ENCODE measurements at places on chromosomes 5 and 9.

DNA sequence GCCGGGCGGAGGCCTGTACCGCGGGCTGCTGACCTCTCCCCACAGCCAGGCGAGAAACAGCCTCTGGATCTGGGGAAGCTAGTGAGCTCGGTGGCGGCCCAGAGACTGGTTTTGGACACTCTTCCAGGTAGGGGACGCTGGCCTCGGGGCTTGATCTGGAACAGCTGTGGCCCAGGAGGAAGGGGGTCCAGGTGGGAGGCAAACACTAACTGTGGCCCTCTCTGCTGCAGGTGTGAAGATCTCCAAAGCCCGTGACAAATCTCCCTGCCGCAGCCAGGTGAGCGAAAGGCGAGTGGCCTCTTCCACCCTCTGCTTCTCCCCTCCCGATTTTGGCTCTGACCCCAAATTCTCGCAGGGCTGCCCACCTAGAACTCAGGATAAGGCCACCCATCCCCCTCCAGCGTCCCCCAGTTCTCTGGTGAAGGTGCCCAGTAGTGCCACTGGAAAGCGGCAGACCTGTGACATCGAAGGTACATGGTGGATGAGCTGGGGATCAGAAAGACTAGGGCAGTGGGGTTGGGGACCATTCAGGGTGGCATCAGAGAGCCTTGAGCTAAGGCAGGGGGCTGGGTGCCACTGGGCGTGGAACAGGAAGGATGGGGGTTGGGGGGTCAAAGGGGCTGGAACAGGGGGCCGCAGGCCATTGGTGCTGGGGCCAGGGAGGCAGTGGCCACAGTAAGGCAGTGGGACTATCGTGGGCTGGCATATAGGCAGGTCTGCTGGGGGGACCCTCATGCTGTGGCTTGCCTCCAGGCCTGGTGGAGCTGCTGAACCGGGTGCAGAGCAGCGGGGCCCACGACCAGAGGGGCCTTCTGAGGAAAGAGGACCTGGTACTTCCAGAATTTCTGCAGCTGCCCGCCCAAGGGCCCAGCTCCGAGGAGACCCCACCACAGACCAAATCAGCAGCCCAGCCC is 12.9 kb upstream of the SLC34A1 start:
- no peak for DNase-seq

- no peak for DNase-seq
Measured at GRCh38 chr5:146799671-146800070, 78.9 kb downstream of the PPP2R2B start.

- DNase-seq: no peak
Measured at GRCh38 chr9:112048924-112049691, 126.0 kb downstream of the SUSD1 start.

- DNase-seq: no peak
Measured at GRCh38 chr9:78030296-78030552, 1.4 kb downstream of the GNAQ start.

GRCh38 chr5:62942384-62942783 is 363.8 kb downstream of the LRRC70 start:
- no peak for DNase-seq

DNA sequence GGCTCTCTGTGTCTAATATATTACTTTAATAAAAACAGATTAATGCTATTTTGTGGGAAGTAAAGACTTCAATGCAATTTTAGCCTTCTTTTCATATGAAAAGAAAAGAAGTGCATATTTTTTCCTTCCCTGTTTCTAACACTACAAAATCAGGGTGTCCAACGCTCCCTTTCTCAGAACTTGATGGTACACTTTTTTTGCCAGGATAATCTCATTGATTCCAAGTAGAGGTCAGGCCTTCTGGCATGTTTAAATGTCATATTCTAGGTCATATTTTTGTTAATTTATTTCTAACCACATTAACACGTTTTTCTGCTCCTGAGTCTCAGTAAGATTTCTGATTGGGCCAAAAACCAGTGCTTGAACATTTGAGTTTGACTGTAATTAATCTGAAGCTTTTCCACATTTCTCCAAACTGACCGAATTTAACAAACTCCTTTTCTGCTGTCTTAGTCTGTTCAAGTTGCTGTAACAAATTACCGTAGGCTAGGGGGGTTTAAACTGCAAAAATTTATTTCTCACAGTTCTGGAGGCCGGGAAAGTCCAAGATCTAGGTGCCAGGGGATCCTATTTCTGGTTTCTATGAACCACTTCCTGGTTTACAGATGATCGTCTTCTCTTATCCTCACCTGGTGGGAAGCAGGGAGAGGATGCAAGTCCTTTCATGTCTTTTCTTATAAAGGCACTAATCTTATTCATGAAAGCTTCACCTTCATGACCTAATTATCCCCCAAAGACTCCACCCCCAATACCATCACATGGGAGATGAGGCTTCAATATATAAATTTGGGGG is 63.2 kb upstream of the ELL2 start:
- DNase-seq: no peak

GRCh38 chr5:124172389-124173003 is 573.9 kb downstream of the ZNF608 start:
- no peak for DNase-seq

DNA sequence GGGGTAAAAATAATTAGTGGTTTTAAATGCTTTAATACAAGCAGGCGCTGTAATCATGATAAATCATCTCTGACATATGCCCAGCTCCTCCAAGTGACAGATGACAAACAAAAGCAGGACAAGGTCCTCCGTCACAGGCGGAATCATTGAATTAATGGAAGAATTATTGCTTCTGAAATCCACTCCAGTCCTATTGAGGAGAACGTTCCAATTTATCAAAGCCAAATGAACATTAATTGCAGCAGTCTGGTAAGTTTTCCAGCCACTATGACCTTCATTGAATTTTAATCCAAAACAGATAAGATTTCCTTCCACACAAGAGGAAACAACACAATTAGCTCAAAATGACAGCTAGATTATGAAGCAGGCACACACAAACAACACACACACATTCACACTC is 136.8 kb downstream of the ASTN2 start:
- no peak for DNase-seq

GRCh38 chr5:171336521-171337209 is 27.6 kb downstream of the TLX3 start:
- DNase-seq: no peak

DNA sequence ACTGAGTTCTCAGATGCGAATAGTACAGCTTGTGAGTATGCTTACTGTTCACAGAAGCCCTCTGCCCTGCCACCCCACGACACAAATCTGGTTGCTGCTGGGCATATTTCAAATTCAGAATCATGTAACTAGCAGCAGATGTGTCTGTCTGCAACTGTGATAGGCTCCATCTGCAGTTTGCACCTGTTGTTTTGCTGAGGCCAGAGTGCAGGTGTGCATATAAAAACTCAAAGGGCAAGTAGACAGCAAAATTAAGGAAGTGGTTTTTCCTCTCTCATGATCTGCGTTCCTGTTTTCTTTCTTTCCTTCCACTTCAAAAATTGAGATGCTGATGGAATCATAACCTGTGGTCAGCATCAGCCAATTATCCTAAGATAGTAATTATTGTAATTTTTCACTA is 1000.5 kb downstream of the PTPRD start:
- no peak for DNase-seq

GRCh38 chr5:73858054-73858453 is 232.1 kb downstream of the ARHGEF28 start:
- no peak for DNase-seq

DNA sequence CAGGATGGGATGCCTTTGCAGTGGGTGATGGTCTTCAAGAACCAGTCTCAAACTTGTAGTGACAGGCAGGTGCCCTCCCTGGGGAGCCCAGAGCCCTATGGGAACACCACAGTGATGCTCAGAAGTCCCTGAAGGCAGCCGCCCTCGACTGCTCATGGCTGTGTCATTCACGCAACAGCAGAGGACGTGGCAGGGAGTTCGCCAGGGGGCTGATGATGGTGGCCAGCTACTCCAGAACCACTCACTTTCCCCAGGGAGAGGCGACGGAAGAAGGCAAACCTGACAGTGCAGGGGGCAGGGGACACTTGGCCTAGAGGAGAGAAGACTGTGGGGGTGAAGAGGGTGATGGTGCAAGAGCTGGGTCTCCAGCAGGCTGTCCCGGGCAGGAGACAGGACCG is 4.0 kb downstream of the IL13 start:
- no peak for DNase-seq

- DNase-seq: no peak
Measured at GRCh38 chr5:43659075-43659474, 56.1 kb downstream of the NNT start.

GRCh38 chr5:163401271-163401670 is 36.1 kb upstream of the CCNG1 start:
- DNase-seq: no peak

GRCh38 chr5:173487300-173487699 is 129.2 kb downstream of the BOD1 start:
- DNase-seq: no peak

GRCh38 chr5:93574491-93575305 is 6.3 kb downstream of the NR2F1-AS1 start:
- no peak for DNase-seq

- DNase-seq: no peak
Measured at GRCh38 chr9:23050548-23050947, 603.9 kb downstream of the DMRTA1 start.

DNA sequence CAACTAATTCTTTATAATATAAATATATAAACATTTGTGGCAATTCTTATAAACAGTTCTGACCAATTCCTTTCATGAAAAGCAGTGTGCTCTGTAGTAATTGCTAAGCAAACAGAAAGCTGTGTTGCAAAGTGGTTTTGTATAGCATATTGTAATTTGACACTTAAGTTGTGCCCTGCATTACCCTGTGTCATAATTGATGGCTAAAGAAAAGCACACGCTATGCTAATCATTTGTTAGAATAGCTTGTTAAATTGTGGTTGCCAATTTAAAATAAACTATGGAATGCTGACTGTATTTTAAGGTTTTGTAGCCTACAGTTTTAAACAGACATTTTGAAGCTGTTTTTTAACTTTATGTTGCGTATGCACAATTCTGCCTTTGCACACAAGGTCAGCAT is 140.0 kb downstream of the PBX3 start:
- no peak for DNase-seq

GRCh38 chr5:172098046-172098445 is 90.0 kb downstream of the STK10 start:
- no peak for DNase-seq

GRCh38 chr9:90770182-90770738 is 31.4 kb upstream of the SYK start:
- no peak for DNase-seq

- DNase-seq: no peak
Measured at GRCh38 chr9:38686933-38687332, 33.0 kb downstream of the FAM240B start.

GRCh38 chr5:28374492-28374967 is 1336.1 kb upstream of the CDH9 start:
- no peak for DNase-seq

GRCh38 chr9:98708933-98709911 is at the start of gene GABBR2:
Gene GABBR2 (minus strand): TSS chr9:98708935. CDS start chr9:98708737, 198 bp downstream.
- DNase-seq: no peak

DNA sequence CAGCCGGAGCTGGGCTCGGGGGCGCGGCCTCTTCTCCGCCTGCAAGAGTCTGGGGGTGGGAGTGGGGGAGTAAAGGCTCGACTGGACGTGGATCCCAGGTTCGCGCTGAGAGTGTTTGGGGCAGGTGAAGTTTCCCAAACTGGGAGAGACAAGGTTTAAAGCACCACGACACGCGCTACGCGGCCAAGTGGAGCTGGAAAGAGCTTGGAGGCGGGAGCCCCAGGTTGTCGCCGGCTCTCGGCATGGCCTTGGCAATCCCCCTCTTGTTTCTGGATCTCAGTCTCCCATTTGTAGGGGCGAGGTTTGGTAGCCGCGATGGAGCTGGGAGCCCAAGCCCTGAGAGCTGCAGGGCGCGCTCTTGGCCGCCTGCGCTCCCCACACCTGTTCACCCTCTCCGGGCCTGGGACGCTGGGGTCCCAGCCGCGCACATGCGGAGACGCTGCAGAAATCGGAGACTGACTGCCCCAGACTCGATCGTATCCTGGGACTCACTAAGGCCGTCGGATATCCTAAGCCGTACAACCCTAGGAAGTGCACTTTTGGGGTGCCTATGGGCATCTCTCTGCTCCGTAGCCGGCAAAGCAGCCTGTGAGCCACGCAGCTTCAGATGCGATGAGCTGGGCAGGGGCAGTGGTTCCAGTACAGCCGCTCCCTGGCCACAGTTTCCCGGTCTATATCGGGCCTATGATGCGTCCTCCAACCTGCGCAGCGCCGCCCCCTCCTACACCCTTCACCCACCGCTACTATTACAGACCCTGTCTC is 937 bp downstream of the TMOD1 start:
- DNase-seq: no peak

GRCh38 chr5:61519728-61520277 is 187.7 kb downstream of the ZSWIM6 start:
- no peak for DNase-seq

DNA sequence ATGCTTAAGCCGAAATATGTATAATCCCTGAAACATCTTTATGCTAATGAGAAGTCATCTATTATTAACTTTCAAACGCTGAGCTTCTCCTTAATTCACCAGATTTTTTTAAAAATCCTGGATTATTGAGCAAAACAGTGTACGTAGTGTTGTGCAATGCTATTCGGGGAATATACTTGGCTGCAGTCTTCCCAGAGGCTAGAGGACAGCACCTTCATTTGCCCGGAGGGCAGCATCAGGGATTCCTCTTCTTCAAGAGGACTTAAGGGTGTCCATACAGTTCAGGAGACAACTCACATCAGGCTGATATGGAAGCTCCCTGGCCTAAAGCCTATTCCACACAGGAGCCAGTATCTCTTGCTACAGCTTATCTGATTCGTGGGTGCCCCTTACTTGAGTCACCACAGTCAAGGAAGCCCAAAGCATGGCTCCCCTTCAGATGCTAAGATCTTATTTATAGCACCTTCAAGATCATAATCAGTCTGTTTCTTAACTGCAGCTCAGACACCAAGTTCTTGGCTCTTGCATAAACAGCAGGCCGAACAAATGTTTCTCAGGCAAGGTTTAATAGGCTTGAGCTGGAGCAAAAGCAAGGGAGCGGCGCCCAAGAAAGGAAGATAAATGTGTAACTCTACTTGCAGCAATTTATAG is 29.4 kb downstream of the NUTM2F start:
- DNase-seq: no peak

GRCh38 chr9:83238871-83239640 is 176.1 kb upstream of the RASEF start:
- DNase-seq: no peak

- DNase-seq: no peak
Measured at GRCh38 chr9:80157561-80157983, 585.8 kb downstream of the TLE4 start.

- no peak for DNase-seq
Measured at GRCh38 chr5:158921441-158922262, 178.1 kb downstream of the EBF1 start.

DNA sequence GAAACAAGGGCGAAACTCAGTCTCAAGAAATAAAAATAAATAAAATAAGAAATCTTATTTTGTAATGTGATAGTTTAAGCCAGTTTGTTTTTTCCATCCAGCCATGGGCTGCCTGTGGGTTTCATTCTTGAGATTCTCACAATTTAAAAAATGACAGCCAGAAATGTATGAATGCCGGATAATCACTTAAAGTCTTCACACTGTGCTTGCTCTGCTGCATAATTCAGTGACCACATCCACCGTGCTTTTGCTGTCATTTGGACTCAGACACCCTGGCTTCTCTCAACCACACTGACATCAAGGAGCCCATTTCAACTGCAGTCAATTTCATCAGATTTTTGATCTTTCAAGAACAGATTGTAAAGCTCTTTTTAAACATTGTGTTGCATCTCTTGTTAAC is 61.0 kb upstream of the DAPK1 start:
- no peak for DNase-seq

Measured in dorsolateral prefrontal cortex (tissue), 122 donors.